Chondrocyte (in vitro differentiated cells): ENCODE measurements at places on chromosomes 2 and 18. TPM values are rescaled to one million over a fixed set of nuclear protein-coding genes. Genes with fewer than 3 reads are reported as not detected.

ALLC gene
- not detected in 3 replicates for total RNA-seq

GRCh38 chr2:216139884-216140283 is 30.7 kb downstream of the XRCC5 start:
- H3K4me1 ChIP-seq = peaks cover 10% of the 10 kb centered on the region
- no peak for DNase-seq
- no peaks in the 10 kb centered on the region for H3K27me3 ChIP-seq
- no peak overlapping the region for H3K4me3 ChIP-seq
- no peak overlapping the region for H3K27ac ChIP-seq

GRCh38 chr2:217743966-217744761 is 258.6 kb downstream of the TNS1 start:
- no peaks in the 10 kb centered on the region for H3K27me3 ChIP-seq
- peaks cover 17% of the 10 kb centered on the region for H3K36me3 ChIP-seq
- no peak overlapping the region for H3K27ac ChIP-seq
- no peak for DNase-seq
- no peak overlapping the region for H3K4me3 ChIP-seq
- peaks cover 28% of the 10 kb centered on the region for H3K4me1 ChIP-seq

GRCh38 chr2:113219889-113220641 is 46.3 kb downstream of the PSD4 start:
- peaks cover 32% of the 10 kb centered on the region for H3K4me1 ChIP-seq
- H3K27me3 ChIP-seq = no peaks in the 10 kb centered on the region
- H3K27ac ChIP-seq = peak overlapping the region; percentile 29
- DNase-seq = no peak
- no peaks in the 10 kb centered on the region for H3K36me3 ChIP-seq

DNAH7 gene
- total RNA-seq = 0.03 to 0.70 TPM (median 0.20 TPM) in 3 replicates

KCNG2 gene
- total RNA-seq = not detected in 3 replicates

DNA sequence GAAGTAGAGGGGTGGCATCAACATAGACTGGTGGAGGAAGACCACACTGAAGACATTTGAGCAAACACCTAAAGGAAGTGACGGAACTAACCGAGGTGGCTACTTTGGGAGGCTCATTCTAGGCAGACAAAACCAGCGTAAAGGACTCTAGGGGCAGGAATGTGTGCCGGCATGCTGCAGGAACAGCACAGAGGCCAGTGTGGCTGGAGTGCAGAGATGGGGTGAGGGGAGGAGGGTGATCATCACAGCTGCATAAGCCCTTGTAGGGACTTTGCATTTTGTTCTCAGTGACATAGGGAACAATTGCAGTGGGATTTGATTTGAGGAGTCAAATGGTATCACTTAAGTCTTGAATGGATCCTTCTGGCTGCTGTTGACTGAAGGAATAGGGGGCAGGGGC is 253.5 kb downstream of the NCKAP5 start:
- H3K27ac ChIP-seq = no peak overlapping the region
- no peak for DNase-seq
- H3K27me3 ChIP-seq = no peaks in the 10 kb centered on the region
- H3K36me3 ChIP-seq = no peaks in the 10 kb centered on the region
- no peak overlapping the region for H3K4me3 ChIP-seq

RNF152 gene
- total RNA-seq = 58.6 to 137 TPM (median 137 TPM) in 3 replicates

DNA sequence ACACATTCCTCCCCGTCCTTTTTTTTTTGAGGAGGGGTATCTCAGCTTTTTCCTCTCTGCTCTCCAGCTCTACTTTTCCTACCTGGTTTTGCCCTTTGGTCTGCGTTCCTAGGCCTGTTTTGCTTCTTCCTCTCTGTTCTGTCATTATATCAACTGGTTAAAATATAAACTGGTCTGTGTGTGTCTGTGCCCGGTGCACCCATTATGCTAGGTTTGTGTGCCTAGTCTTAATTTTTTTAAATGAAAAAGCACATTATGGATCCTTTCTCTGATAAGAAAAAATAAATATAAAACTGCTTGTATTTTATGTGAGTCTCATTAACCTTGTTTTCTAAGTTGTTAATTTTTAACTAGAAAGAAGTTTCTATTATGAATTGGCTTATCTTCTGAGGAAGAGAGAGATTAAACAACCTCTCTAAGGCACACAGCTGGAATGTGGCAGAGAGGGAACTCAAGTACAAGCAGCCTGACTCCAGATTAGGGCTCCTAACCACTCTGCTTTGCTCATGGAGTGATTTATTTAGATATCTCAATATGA is 17.4 kb downstream of the SLC38A11 start:
- H3K4me3 ChIP-seq = no peak overlapping the region
- DNase-seq = no peak
- H3K27ac ChIP-seq = no peak overlapping the region
- H3K4me1 ChIP-seq = no peaks in the 10 kb centered on the region
- H3K36me3 ChIP-seq = no peaks in the 10 kb centered on the region
- H3K27me3 ChIP-seq = no peaks in the 10 kb centered on the region

GRCh38 chr2:211741966-211742365 is 796.6 kb downstream of the ERBB4 start:
- H3K36me3 ChIP-seq = no peaks in the 10 kb centered on the region
- no peak for DNase-seq
- H3K4me3 ChIP-seq = no peak overlapping the region
- H3K4me1 ChIP-seq = no peaks in the 10 kb centered on the region

- DNase-seq = no peak
- H3K36me3 ChIP-seq = peaks cover 5% of the 10 kb centered on the region
- no peak overlapping the region for H3K27ac ChIP-seq
- no peak overlapping the region for H3K4me3 ChIP-seq
These were observed 32.5 kb downstream of the SNED1 start for GRCh38 chr2:241030883-241031282.

DNA sequence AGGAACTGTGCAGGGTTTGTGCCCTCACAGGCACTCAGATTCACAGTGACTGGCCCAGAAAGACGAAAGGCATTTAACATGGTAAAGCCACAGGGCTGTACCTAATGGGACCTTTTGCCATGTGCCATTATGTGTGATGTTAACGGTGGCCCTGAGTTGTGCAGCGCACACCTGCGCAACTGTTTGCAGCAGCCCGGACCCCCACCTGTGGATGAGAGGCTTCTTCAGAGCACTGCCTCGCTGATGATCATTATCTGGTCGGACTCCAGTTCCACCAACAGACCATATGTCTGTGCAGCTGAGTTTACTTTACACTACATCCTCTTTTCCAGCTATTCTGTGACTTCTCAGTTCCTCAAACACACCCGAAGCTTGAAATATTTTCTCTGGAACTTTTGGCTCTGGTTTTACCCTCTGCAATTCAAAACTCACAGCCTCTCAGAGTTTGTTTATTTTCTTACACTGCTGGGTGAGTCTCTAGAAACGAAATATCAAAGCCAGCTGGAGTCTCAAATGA is 35.6 kb upstream of the UBE2F start:
- DNase-seq = no peak
- H3K27me3 ChIP-seq = no peaks in the 10 kb centered on the region
- no peak overlapping the region for H3K4me3 ChIP-seq

DNA sequence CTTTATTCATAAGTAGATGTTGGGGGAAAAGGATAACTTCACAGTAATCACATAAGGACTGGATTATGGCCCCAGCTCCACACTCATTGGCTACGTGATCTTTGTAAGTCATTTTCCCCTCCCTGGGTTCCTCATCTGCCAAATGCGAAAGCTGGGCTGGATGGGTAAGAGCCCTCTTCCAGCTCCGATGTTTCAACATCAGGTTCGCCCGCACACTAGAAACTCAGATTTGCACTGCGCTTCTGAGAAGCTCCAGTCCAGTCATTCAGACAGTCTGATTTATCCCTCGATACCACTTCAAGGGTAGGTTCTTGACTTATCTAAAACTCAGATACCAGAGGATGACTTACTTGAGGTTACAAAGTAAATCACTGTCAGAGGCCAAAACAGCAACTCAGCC is 31.0 kb upstream of the RMDN2 start:
- no peaks in the 10 kb centered on the region for H3K36me3 ChIP-seq
- H3K27me3 ChIP-seq = no peaks in the 10 kb centered on the region
- peaks cover 43% of the 10 kb centered on the region for H3K4me1 ChIP-seq
- no peak for DNase-seq
- peak overlapping the region; percentile 66 for H3K27ac ChIP-seq

DNA sequence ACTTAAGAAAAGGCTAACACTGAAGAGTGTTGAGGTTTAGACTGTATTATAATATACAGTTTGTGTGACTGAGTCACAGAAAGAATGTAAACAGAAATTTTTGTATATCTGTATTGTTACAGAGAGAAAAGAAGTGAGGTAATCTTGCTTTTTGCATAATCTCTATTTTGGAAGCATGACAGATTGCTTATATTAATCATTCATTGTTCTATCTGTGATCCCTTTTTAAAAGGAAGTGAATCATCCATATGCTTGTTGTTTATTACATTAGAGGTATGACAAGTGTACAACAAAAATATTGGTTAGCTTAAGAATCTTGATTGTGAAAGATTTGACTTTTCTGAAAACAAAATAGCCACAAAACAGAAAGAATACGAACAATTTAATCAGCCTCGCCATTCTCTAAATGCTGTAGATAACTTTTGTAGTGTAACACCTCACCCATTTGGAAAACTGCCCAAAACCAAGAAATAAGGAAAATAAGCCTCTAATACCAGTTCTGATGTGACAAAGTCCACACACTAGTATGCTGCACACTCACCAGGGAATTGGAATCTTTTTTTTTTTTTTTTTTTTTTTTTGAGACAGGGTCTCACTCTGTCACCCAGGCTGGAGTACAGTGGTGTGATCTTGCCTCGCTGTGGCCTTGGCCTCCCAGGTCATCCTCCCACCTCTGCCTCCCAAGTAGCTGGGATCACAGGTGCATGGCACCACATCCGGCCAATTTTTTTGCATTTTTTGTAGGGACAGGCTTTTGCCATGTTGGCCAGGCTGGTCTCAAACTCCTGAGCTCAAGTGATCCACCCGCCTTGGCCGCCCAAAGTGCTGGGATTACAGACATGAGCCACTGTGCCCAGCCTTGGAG is 91.5 kb upstream of the LPIN2 start:
- H3K27ac ChIP-seq = no peak overlapping the region
- no peaks in the 10 kb centered on the region for H3K27me3 ChIP-seq
- peaks cover 17% of the 10 kb centered on the region for H3K4me1 ChIP-seq

- H3K4me3 ChIP-seq = no peak overlapping the region
- peaks cover 7% of the 10 kb centered on the region for H3K4me1 ChIP-seq
- no peak for DNase-seq
- no peak overlapping the region for H3K27ac ChIP-seq
- H3K27me3 ChIP-seq = peaks cover 45% of the 10 kb centered on the region
These were observed 112.1 kb downstream of the FTCDNL1 start for GRCh38 chr2:199738727-199739412.

DNA sequence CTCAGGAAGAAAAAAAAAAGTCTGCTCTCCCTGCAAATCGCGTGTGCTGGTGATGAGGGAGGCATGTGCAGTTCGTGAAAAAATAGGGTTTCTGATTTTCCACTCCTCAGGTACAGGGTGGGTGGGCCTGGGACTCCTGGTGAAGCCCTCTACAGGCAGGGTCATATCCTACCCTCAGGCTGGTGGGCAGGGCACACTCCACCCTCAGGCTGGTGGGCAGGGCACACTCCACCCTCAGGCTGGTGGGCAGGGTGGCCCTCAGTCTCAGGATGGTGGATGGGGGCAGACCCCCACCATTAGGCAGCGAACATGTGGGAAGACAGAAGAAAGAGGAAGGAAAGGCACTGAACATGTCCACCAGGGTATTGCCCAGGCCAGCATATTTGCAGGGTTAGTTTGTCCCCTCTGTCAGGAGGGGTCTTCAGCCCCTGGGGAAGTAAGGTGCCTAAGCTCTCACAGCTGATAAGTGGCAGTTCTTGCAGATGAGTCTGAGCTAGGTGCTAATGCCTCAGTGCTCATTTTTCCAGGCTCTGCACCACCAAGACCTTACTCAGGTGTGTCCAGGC is 95.2 kb upstream of the RAB6C start:
- H3K27me3 ChIP-seq = peaks cover 6% of the 10 kb centered on the region
- H3K36me3 ChIP-seq = no peaks in the 10 kb centered on the region
- DNase-seq = no peak
- H3K27ac ChIP-seq = no peak overlapping the region
- H3K4me1 ChIP-seq = peaks cover 6% of the 10 kb centered on the region

GRCh38 chr18:10239103-10239502 is 215.3 kb upstream of the APCDD1 start:
- no peaks in the 10 kb centered on the region for H3K36me3 ChIP-seq
- no peak overlapping the region for H3K27ac ChIP-seq
- no peaks in the 10 kb centered on the region for H3K27me3 ChIP-seq
- H3K4me1 ChIP-seq = peaks cover 44% of the 10 kb centered on the region
- no peak overlapping the region for H3K4me3 ChIP-seq

DNA sequence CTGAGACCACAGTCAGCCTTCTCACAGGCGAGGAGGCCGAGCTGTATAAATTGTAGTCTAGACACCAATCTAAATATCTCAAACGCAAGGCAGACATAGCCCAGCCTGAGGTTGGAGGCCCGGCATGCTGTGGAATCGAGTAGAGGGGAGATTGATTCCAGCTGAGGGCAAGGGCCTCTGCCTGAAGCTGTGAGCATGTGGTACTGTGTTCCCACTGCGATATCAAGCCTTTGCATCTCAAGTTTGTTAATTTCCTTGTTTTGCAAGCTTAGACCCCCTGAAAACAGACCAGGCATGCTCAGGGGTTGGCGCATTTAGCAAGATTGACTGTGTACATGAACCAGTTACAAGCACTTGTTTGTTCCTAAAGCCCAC is 65.1 kb upstream of the FOSL2 start:
- H3K36me3 ChIP-seq = peaks cover 2% of the 10 kb centered on the region
- peak overlapping the region; percentile 90 for H3K27ac ChIP-seq

C1D gene
- total RNA-seq = 11.9 to 16.2 TPM (median 13.7 TPM) in 3 replicates

DNA sequence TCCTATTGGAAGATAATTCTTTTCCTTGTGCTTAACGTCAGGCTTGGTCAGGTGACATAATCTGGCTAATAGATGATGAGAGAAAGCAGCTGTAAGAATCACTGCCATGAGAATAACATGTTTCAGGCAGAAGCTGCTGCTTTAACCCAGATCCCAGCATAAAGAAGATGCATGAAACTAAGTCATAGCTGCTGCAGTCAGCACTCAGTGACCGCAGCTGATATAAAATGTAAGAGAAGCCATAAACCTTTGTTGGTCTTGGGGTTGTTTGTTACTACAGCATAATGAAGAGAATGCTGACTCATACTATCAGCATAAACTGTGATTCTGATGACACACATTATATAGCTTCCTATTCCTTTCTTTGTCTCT is 274.3 kb upstream of the TRIB2 start:
- DNase-seq = no peak
- H3K27ac ChIP-seq = peak overlapping the region; percentile 42
- H3K4me3 ChIP-seq = no peak overlapping the region
- H3K4me1 ChIP-seq = peaks cover 24% of the 10 kb centered on the region

PSMD14 gene
- 48.5 to 62.5 TPM (median 48.9 TPM) in 3 replicates for total RNA-seq

- no peak overlapping the region for H3K4me3 ChIP-seq
- H3K27ac ChIP-seq = no peak overlapping the region
- peaks cover 4% of the 10 kb centered on the region for H3K27me3 ChIP-seq
- no peaks in the 10 kb centered on the region for H3K36me3 ChIP-seq
These were observed 57.8 kb upstream of the GPR45 start for GRCh38 chr2:105183555-105184323.

SERPINB10 gene
- total RNA-seq = not detected in 3 replicates

DNA sequence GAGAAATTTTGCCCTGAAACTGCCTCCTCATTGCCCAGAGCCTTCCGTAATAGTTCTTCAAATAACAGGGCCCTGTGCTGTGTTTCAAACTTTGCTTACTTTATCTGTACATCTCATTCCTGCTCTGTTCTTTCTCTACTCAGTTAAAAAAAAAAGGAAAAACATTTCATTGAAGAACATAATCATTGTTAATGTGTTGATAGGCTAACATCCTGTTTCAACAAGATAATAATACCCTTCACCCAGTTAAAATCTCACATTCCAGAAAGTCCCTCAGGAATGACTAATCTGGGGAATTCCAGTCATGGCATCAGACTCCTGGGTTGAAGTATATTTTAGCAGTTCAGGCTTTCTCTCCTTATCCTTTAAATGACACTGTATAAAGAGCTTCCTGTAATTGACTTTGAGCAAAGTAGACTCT is 45.6 kb upstream of the ITGAV start:
- no peaks in the 10 kb centered on the region for H3K36me3 ChIP-seq
- DNase-seq = no peak
- peak overlapping the region; percentile 32 for H3K4me3 ChIP-seq
- no peak overlapping the region for H3K27ac ChIP-seq
- H3K27me3 ChIP-seq = no peaks in the 10 kb centered on the region
- H3K4me1 ChIP-seq = peaks cover 27% of the 10 kb centered on the region
